ENCODE measurements at places on chromosomes 4 and X. TPM values are rescaled to one million over a fixed set of nuclear protein-coding genes. Genes with fewer than 3 reads are reported as not detected.

JADE1 gene
- polyA plus RNA-seq, result 23.6 TPM

ITIH6 gene
- not detected for polyA plus RNA-seq

EGF gene
- 0.90 TPM for polyA plus RNA-seq

DCHS2 gene
- polyA plus RNA-seq, result 1.2 TPM

ADD1 gene
- polyA plus RNA-seq, result 260 TPM

SYNPO2 gene
- 5.7 TPM for polyA plus RNA-seq

IL21 gene
- polyA plus RNA-seq, result not detected

SLC49A3 gene
- 10.7 TPM for polyA plus RNA-seq

GRCh38 chrX:119045884-119046283 lies 26.9 kb upstream of the CT47C1 start:
- no peak for DNase-seq

DNA sequence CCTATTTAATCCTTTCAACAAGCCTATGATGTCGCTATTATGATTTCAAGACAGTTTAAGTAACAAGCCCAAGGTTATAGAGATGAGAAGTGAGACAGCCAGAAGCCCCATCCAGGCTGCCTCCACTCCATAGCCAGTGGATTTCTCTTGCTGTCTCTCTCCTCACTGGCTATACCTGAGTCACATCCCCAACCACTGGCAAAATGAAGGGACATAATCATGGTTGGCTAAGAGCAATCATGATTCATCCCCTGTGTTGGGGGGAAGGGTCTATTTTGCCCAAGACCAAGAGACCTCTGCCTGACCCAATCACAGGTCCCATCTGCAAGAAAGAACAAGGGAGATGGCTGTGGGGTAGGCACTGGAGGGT lies 334.9 kb upstream of the GATB start:
- no peak for DNase-seq

DNA sequence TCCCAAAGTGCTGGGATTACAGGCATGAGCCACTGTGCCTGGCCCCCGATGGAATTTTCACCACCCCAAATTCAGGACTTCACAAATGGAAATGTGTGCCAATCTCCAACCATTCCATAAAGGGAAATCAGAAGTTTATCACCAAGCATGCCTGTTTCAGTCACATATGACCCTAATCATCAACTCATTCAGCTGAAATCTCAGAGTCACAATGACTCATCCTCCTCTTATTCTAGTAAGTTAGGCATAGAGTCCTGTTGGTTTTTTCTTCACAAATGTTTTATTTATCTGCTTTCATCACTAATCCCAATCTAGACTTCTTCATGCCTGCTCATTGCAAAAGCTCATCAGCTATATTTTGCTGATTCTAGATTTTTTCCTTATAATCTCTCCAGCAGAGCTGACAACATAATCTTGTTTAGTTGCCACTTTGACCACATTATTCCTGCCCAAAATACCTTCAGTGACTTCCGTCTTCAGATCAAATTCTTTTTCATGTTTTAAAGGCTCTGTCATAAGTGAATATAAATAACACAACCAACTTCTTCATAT lies 83.3 kb downstream of the SLC7A11 start:
- DNase-seq, result no peak

DNA sequence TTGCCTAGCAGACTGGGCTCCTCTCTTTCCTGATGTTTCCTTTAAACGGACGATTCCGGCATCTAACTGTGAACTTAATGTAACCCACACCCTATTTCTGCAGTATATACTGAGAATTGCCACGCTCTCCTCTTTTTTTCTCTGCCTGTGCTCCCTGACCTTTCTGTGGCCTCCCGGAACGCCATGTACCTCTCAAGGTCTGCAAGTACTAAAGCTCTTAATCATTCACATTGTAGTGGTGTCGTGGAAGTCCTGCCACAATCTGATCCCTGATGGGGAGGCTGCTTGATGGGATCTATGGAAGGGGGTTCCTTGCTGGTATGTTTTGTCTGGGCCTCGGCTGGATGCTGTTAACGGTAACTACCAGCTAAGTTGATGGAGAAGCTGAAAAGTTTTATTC lies 302.9 kb upstream of the EPHA5 start:
- no peak for DNase-seq

DNA sequence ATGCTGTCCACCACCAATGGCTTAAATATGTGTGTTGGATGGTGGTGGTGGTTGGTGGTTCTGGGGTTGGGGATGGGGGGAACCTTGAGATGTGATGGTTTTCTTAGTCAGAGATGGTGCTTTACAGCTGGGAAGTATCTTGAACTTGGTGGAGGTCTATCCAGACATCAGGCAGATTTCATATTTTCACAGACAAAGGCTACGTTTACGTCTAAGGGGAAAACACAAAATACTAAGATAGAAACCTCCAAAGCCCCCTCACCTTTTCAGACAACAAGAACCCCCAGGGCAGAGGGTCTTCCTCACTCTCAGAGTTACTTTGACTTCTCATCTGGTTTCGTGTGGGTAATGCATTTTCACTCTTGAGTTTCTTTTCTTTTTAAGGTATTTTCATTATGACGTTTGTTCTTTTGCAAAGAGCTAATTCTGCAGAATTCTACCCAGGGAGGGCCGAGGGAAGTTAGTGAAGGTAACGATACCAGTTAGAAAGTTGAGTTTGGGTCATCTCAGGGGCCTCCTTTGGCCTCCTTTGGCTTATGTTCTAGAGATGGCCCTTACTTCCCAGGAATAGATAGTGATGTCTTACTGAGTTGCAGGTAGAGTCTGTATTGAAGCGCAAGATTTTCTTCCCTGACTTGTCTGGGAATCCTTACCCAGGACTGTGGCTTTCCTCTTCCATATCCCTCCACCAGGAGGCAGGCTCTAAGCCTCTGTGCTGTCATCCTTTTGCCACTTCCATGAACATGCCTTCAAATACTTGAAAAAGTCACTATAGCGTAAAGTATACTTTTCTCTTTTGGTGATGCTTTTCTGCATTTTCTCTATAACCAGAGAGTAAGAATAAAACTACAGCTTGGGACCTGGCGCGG lies 31.9 kb downstream of the RHOH start:
- no peak for DNase-seq

DNA sequence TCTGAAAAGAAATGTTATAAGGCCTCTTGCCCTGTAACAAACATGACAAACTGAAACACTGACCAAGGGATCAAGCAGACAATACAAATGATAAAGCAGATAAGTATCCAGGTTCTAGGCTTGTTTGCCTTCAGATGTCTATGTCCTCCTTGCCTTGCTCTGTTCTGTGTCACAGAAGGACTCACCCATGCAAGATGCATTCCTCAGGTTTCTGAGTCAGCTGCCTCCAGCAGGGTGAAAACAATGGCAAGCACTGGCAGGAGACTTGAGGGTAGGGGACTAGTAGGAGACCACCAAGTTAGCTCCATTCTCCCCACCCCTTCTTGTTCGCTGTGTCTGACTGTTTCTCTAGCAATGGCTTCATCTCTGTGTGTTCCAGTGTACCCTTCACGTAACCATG lies 76.6 kb upstream of the CXXC4 start:
- DNase-seq, result no peak

GRCh38 chr4:8898419-8898818 lies 26.8 kb upstream of the HMX1 start:
- DNase-seq, result no peak

DNA sequence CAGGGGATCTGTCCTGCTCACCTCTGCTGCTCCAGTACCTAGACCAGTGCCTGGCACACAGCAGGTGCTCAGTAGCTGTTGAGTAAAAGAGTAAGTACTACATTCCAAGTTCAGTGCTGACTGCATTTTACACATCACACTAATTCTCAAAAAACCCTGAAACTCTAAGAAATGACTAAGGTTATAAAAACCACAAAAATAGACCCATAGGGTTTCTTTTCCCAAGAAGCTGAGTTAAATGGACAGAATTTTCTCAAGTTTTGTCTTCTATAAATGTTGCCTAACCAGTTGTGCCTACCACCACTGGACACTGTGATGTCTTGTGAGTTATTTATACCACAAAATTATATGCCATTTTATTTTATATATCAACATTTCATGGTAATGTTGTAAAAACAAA lies 78.9 kb upstream of the RXFP1 start:
- no peak for DNase-seq

DNA sequence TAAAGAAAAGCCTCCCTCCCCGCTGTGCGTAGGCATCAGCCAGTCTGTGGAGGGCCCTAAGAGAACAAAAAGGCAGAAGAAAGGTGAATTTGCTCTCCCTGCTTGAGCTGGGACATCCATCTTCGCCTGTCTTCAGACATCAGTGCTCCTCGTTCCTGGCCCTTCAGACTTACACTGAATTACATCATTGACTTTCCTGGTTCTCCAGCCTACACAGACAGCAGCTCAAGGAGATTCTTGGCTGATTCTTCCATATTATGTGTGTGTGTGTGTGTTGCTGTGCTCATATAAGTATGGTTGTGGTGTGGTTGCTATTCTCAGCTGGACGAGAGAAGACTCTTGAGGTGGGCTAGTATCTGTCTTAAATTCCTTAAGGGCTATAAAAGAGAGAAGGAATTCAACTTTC lies 35.5 kb upstream of the CD99L2 start:
- DNase-seq, result no peak

DNA sequence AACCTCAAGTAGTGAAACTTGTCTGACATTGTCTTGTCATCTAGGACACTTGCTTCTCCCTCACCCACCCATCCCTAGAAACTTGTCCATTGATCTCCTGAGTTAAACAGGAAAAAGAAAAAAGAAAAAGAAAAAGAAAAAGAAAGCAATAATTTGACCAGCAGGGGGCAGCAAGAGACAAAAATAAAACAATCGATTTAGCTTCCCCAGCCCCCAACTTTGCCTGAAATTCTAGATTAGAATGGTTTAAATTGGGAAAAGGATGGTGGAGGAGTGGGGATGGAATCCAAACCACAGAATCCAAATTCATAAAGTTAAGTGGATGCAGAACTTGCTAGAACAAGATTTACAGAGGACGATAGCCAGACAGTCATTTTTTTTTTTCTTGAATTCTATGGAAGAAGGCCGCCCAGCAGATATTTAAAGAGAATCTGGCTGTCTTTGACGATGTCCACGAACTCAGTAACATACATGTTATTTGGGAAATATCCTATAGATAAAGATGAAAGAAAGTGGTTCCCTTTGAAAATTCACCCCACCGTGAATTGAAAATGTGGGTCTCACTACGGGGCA lies 282.9 kb downstream of the USP46 start:
- DNase-seq, result peak; percentile 54

DNA sequence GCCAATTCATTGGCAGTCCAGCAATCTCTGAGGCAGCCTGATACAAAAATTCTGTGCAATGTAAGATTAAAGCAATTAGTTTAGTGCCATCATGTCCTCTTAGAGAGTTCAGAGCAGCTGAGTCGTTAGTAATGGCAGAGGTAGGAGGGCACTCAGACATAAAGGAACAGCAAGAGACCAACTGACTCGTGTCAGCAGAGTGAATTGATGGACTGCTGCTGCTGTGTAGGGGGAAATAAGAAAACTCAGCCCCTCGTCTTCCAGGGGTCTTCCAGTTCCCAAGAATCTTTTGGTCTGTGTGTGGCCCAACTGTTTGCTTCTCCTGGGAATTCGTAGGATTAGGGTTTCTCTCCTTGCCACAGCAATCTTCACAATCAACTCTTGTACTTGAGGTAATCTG lies 100.9 kb downstream of the TTC29 start:
- DNase-seq, result no peak

DNA sequence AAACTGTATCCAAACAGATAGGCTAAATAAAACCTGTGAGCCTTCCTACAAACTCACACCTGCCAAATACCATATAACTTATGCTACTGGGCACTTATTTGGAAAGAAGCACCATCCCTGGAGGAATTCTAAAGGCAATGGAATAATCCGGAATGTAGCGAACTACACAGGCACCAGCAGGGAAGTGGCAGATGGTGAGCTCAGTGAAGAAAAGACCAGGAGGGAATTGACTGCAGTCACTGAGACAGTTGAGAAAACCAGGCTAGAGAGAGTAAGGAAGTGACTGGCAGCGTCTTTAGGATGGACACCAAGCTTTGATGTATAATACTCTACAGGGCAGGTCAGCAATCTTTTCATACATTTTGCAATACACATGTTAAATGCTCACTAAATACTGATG lies 16.3 kb downstream of the NDNF start:
- DNase-seq, result no peak

- DNase-seq, result no peak
Observed at GRCh38 chr4:152785639-152786615, 6.2 kb downstream of the ARFIP1 start.

DNA sequence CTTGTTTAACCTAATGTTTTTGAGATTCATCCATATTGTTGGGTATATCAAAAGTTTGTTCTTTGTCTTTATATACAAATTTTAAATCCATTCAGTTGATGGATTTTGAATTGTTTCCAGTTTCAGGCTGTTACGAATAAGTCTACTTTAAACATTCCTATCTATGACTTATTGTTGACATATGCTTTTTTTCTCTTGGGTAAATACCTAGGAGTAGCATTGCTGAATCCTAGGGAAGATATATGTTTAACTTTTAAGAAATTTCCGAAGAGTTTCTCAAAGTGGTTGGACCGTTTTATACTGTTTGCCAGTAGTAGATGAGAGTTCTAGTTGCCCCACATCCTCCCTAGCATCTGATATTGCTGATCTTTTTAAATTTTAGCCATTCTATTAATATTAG lies 60.9 kb upstream of the IL13RA1 start:
- DNase-seq, result no peak

DNA sequence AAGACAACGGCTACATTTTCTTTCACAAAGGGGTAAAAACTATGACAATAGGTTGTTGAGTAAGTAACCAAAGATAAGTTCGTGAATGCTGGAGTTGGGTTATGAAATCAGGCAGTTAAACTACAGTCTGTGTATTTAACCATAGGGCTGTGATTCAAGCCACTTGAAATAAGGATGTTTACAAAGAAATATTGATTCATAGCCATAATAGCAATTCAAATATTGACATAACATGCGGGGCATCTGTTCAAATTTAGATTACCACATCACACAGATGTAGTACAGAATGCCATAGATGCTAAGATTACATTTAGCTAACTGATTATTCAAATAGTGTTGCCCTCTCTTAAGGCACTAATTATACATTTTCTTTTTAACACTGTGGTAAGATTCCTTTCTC lies 364.1 kb downstream of the FSTL5 start:
- DNase-seq, result no peak

- no peak for DNase-seq
Observed at GRCh38 chrX:56920338-56920997, 74.9 kb downstream of the SPIN3 start.
